ENCODE measurements at places on chromosomes 5 and 9. TPM values are rescaled to one million over a fixed set of nuclear protein-coding genes. Genes with fewer than 3 reads are reported as not detected.

GRCh38 chr5:38923661-38924451, 78.0 kb downstream of the OSMR start:
- DNase-seq: no peak

Gene SLC24A2
- not detected for total RNA-seq

- no peak for DNase-seq
These were observed 147.8 kb upstream of the CCNH start for GRCh38 chr5:87560528-87560927.

Gene PRLR
- not detected for total RNA-seq

Gene WHRN
- total RNA-seq: 0.20 TPM

- peak; percentile 3 for DNase-seq
These were observed 31.8 kb downstream of the SPATA31C2 start for GRCh38 chr9:88106492-88106891.

GRCh38 chr9:112125951-112126388, 49.1 kb downstream of the SUSD1 start:
- no peak for DNase-seq

Gene FAM151B
- 2.2 TPM for total RNA-seq

- DNase-seq: no peak
These were observed 40.6 kb upstream of the MAP1B start for GRCh38 chr5:72066705-72067107.

Gene VCAN
- total RNA-seq: 0.60 TPM

- no peak for DNase-seq
These were observed 129.4 kb upstream of the BASP1 start for GRCh38 chr5:17088051-17088450.

- no peak for DNase-seq
These were observed 13.0 kb downstream of the SH3PXD2B start for GRCh38 chr5:172441262-172441751.

GRCh38 chr5:87120518-87121303, 147.0 kb upstream of the RASA1 start:
- DNase-seq: peak; percentile 93

DNA sequence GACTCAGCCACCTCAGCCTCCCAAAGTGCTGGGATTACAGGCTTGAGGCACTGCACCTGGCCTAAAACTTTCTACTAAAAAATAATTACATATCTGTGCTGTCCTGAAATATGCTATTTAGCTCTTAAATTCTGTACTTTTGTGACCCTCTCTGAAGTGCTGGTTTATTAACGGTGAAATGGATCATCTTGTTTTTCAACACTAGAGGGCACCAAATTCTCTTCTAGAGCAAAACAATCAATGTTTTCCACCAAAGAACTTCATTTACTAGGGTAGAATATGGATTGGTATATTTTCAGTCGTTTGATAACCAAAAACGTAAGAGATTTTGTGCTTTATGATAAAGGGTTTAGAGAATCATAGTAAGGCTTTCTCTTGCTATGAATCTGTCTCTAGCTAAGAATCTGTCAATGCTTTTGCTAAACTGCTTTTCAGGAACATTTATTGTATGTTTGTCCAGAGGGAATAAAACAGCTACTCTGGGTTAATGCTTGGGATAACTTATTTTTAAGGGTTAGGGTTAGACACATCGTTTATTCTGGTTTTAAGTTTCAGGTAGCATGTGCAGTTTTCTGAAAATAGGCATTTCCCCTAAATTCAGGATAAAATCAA, 63.6 kb downstream of the RNF180 start:
- peak; percentile 46 for DNase-seq

GRCh38 chr9:30628915-30629567, 1755.4 kb upstream of the ACO1 start:
- DNase-seq: no peak

DNA sequence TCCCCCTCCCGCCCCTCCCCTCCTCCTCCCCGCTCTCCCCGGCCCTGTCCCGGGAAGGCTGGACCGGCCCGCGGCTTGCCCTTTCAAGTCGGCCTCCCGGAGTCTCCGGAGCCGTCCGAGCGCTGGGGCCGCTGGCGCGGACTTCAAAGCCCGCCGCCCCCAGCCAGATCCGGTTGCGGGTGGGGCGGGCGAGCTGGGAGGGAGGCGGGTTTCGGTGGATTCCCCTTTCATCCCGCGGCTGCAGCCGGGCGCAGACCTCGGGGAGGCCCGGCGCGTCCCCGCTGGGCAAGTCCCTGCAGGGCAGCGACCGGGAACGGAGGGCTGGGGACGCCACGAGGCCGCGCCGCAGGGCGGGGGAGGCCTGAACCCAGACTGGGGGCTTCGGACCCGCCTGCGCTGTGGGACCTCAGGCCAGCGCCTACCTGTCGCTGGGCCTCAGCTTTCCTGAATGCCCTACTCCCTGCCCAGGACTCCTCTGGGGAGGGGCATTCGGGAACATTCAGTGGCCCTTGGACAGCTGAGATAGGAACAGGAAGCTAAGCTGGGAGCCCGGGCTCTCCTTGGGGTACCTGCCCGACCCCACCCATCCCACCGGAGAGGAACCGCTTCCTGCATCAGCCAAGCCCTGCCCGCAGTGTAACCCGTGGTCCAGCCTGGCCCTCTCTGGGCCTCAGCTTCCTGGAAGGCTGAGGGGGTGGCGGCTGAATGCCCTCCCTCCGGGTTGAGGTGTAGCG, 23.4 kb downstream of the C9orf50 start:
- peak; percentile 45 for DNase-seq

DNA sequence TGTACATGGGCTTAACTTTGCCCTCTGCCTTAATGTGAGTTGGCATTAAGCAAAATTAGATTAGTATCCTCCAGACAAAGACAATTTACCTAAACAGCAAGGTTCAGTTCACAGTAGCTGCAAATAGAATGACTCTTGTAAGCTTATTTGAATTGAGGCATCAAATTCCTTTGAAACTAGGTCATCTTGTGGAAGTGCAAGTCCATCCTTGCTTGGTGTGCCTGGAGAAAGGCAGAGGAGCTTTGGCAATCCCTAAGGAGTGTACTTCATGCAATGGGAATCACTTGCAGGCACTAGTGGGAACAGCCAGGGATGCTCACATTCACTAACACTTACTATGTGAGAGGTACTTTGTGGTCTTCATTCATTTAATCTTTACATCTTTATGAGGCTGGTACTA, 118.3 kb downstream of the DRD1 start:
- no peak for DNase-seq

Gene NUTM2G
- not detected for total RNA-seq

GRCh38 chr5:142655339-142656267, 30.3 kb downstream of the FGF1 start:
- peak; percentile 74 for DNase-seq

DNA sequence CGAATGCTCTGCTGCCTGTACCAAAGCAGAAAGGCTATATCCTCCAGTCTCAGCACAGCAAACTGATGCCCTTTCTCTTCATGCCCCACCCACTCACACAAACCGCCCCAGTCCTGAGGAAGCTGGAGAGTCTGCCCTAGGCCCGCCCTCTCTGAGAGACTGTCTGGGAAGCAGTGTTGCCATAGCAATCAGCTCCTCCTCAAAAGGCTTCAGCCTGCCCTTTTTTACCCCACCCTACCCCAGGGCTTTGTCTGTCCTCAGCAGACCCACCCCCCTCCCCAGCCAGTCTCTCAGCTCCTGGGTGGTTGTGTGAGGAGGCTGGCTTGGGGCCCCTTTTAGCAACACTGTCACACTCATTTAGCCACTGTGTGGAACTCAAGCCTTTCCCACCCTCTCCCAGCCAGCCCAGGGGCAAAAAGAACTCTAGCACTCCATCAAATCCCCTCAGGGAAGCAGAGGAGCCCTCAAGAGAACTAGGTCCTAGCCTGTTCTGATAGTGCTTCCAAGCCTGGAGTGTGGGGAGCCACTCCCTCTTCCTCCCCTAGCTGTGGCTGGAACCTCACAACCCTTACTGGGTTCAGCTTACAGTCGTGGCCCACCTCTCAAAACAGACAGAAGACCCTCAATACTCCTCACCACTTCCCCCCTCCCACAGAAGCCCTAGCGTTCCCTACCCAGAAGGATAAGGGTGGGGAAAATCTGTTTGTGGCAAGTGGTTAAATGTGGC, 1.4 kb downstream of the ATOSB start:
- DNase-seq: no peak

GRCh38 chr5:75885321-75885720, 168.1 kb upstream of the POC5 start:
- no peak for DNase-seq

- no peak for DNase-seq
These were observed 147.5 kb upstream of the CDKN2B start for GRCh38 chr9:22156586-22156985.

GRCh38 chr9:97803167-97804058, 49.6 kb upstream of the FOXE1 start:
- peak; percentile 49 for DNase-seq

DNA sequence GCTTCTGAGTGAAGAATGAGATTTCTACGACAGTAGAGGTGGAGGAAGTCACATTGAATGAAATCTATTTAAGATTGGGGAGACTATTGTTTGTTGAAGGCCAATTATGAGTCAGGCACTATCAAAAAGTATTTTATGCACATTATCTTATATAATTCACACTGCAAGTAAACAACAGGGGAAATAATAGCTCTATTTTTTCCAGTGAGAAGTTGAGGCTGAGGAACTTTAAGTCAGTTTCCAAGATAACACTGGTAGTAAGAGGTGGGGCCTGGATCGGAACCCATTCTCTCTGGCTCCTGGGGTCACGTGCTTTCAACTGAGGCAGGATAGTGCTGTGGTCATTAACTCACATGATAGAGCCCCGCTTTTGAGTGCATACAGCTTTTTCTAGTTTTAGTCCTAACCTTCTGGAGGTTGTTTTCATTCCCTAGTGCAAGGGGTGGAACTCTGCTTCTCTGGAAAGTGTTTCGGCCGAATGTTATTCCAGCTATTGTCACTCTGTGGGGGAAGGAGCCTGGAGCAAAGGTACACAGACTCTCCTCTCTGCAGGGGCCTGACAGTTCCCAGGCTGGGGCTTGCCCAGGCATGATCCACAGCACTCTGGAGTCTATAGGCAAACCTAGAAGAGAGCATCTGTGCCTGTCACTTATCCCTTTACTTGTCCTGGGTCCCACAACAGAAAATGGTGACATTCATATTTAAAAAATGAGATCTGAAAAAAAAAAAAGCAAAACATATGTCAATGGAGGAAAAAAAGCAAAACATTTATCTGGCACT, 352.4 kb upstream of the ACTBL2 start:
- peak; percentile 49 for DNase-seq

Gene SMIM33
- total RNA-seq: not detected

- no peak for DNase-seq
These were observed 750 bp downstream of the TRIM36 start for GRCh38 chr5:115168829-115169486.

DNA sequence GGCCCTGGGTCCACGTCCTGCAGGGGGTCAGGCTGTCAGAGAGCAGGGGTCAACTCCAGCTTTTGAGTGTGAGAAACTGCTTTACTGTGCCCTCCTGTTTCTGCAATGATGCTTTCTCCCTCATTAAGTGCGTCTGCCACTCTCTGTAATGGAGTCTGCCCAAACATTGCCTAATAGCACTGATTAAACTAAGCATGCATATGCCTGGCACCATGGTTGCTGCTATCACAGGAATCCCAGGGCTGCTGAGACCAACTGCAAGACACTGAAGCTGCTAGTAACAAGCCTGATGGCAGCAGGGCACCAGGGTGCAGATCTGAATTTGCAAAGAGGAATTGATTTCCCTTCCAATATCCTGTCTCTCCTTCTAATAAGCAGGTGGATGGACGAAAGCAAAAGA, 125.3 kb downstream of the SLC24A2 start:
- no peak for DNase-seq

DNA sequence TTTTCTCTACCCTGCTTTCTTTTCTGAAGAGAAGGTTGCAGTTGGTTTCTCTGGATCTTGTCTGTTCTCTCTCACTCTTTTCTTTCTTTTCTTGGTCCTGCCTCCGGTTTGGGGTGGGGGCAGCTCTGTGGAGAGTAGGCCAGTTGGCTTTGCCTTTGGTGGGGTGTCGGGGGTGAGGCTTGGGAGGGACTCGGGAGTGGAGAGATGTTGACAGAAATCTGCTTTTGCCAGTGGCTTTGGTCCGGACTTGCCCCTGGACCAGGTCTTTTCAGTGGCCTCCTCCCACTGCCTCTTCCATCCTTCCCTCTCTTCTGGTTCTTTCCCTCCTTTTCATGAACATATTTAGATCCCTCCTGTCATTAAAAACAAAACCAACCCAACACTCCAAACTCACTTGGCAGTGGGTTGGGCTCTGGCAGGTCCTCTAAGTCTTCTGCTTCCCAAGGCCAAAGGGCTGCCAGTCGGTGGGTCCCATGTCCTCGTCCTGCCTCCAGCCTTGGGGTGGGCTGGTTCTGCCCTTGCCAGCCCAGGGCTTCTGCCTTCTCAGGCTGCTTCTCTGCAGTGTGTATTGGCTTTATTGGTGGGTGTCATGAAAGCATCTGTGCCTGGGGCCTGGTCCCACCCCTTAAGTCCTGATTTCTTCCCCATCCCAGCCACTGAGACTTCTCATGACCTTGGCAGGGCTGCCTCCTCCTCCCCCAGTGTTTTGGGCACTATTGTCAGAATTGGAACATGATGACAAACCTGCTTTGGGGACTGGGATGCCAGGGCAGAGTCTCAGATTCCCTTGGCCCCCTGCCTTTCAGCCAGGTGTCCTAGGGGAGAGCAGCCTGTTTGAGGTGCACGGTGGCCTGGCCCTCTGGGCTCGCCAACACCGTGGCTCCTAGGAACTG, 16.9 kb downstream of the ANKRD33B start:
- DNase-seq: no peak

GRCh38 chr5:130546211-130546610, 618.8 kb downstream of the HINT1 start:
- no peak for DNase-seq

Gene DOK3
- 0.79 TPM for total RNA-seq

Gene SH2D3C
- total RNA-seq: 72.6 TPM

Gene FOXD4L5
- total RNA-seq: not detected

GRCh38 chr5:42598311-42598710, 158.3 kb upstream of the CCDC152 start:
- no peak for DNase-seq

Measured in lung microvascular endothelial cell (primary cell).